ENCODE measurements at places on chromosomes 1 and 21. TPM values are rescaled to one million over a fixed set of nuclear protein-coding genes. Genes with fewer than 3 reads are reported as not detected.

DNA sequence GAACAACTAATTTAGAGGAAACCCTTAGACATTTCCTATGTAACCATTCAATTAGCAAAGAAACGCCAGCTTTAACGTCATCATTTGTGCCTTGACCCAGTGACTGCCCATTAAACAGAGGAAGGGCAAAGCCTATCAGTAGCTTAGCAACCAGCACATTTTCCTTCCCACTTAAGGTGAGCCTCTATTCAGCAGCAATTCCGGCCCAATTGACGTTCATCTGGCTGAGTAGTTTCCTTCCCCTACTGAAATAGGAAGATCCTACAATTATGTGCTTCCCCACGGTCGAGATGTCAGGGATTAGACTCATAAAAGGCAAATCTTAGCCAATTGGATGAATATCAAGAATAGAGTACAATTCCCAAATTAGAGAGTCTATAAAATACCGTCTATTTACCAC lies 482.1 kb upstream of the ADAMTS5 start:
- no peak for DNase-seq

DNA sequence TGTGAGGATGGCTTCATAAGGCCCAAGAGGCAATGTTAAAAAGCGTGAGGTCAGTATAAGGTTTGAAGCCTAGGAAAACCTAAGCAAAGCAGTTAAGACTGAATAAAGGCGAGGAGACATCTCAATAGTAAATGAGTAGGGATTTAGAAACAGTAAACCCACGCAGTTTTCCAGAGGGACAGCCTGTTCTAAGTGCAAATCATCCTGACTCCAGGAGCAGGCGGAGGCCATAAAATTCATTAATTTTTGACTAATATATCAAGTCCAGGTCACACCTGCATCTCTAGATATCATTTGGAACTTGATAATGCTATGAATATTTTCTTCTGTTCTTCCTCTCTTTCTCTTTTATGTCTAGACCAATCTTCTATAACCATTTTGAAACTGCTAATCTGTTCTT lies 597.0 kb upstream of the RGS18 start:
- no peak for DNase-seq

- DNase-seq, result no peak
These were observed 274.4 kb downstream of the PTBP2 start for GRCh38 chr1:96996001-96996400.

DNA sequence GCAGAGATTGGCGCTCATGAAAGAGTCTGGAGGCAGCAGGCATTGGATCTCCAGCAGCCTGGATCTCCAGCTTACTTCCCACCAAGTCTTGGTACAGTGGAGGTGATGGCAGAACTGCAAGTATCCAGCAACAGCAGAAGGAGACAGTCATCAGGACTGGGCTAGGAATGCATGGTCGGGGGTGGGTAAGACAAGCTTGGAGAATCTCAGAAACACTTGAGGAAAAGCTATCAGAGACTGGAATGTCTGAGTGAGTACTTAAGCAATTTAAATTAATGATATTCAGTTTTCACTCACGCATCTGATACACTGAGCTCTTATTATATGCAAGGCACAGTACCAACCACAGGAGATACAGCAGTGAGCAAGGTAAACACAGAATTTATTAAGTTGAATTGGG lies 9.8 kb downstream of the TMEM35B start:
- no peak for DNase-seq

- DNase-seq, result no peak
These were observed 77.6 kb downstream of the EPHB2 start for GRCh38 chr1:22788254-22788661.

DNA sequence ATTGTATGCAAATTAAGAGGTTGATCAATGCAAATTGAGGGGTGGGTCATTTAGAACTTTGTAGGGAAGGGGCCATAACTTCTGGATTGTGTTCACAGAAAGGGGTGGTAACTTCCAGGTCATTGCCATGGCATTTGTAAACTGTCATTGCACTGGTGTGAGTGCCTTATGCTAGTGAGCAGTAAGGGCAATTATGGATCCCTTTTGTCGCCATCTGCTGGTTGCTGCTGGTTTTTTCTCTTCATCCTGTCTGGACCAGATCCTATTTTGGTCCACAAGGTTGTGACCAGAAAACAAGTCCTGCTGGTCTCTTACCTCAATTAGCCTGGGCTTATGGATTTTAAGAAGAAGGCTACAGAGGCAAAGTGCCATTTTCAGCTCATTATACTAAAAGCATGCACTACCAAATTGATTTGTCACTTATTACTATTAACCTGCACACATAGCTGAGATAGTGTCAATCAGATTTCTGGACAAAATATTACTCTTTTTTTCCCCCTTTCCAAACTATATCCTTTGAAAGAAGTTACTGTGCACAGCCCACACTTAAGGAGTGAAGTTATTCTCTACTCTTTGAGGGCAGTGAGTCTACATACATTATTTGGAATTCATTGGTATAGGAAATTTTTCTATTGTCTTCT lies 196.2 kb downstream of the ZC3H11B start:
- no peak for DNase-seq

GRCh38 chr1:156146020-156146768 lies 7.2 kb upstream of the SEMA4A start:
- no peak for DNase-seq

DNA sequence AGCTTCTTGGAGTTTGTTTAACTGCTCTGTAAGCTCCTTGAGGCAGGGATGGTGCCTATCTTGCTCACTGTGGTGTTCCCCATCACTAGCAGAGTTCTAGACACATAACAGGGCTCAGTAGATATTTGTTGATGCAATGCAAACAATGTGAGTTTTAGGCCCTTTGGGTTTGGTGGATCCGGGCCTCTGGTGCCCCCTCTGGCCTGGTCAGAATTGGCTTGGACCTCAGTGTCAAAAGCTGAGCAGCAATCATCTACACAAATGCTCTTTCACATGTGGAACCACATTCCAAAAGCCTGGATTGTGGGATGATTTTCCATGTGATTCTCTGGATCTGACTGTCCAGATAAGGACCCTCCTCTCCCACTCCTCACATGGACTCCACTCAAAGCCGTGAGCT lies 53.4 kb upstream of the BCAR3 start:
- DNase-seq, result no peak

GRCh38 chr1:174114788-174115448 lies 44.4 kb upstream of the RABGAP1L start:
- DNase-seq, result peak; percentile 5

- DNase-seq, result no peak
These were observed 7.6 kb upstream of the IFNAR1 start for GRCh38 chr21:33317145-33317544.

The GRIK3 gene
- not detected for polyA plus RNA-seq

The NUF2 gene
- 5.1 TPM for polyA plus RNA-seq

The GPR3 gene
- 0.94 TPM for polyA plus RNA-seq

The VTCN1 gene
- polyA plus RNA-seq, result 0.04 TPM
